ENCODE measurements at places on chromosomes 1 and 21.

DNA sequence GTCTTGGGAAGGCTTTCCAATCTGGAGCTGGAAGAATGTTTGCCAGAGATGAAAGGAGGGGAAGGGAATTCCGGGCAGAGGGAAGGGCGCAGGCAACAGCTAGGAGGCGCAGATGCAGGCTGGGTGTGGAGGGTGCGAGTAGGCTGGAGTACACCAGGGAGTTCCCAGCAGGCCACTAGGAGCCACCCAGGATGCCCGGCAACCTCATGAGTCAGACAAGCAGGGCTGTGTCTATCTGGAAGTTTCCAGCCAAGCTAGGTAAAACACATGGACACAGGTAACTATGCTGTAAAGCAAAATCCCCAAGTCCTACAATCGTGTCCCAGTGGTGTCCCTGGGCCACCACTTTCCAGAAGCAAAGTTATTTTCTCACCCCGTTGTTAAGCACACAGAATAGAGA is 990 bp upstream of the NBL1 start:
- DNase-seq: no peak

GRCh38 chr1:89762779-89763648 is 57.8 kb upstream of the LRRC8D start:
- peak; percentile 82 for DNase-seq

- peak; percentile 88 for DNase-seq
Observed at GRCh38 chr1:201882665-201883132, 6.0 kb upstream of the SHISA4 start.

DNA sequence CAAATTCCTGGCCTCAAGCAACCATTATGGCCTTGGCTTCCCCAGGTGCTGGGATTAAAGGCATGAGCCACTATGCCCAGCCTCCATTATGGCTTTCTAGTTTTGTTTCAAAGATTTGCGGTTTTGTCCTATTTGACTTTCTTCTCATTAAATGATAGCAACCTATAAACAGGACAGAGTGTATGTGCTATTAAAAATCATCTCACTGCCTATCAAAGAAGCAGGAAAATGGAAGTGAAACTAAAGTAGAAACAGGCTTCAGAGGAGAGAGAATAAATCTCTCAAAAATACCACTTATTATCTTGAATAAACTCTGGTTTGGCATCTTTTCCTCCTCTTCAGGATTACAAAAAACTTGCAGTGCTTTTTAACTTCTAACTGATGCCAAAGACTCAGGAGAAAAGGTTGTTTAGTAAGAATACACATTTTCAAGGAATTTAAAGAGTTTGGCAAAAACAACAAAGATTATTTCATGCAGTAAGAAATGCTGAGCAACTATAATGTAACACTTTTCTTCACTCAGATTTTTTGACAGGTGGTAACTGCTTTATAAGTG is 28.7 kb downstream of the ACBD3 start:
- no peak for DNase-seq

- DNase-seq: no peak
Observed at GRCh38 chr1:156499194-156499841, 1.3 kb downstream of the MEF2D start.

GRCh38 chr1:69766431-69767180 is 198.9 kb downstream of the LRRC7 start:
- DNase-seq: no peak

DNA sequence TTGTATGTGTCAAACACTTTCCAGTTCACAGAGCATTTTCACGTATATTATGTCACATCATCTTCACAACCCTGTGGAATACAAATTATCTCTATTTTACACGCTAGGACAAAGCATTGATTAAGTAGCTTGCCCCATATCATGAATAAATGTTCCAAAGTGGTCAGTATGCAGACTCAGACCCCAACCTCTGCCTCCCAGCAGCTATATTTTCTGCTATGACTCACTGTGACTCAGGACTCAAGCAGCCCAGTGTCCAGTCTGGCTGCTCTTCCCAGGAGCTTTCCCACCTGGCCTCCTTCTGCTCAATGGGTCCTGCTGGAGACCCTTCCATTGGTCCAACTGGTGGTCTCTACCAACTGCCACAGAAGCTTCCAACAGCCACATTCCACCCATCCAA is 56.0 kb upstream of the RAP1A start:
- peak; percentile 40 for DNase-seq

DNA sequence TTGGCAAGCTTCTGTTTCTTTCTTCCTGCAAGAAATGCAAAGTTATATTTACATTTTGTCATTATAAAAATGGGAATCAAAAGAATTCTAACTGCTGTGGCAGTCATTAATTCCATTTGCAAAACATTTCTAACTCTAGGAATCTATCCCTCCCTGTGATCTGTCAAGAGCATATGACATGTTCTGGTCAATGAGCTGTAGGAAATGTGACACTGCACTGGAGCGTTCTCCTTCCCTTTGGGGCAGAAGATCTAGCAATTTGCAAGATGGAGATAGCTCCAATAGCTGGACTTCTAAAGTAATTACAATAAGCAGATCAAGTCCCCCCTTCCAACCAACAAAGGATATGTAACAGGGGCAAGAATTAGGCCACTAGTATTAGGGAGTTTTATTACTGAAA is 6.3 kb downstream of the TOMM20 start:
- DNase-seq: no peak

DNA sequence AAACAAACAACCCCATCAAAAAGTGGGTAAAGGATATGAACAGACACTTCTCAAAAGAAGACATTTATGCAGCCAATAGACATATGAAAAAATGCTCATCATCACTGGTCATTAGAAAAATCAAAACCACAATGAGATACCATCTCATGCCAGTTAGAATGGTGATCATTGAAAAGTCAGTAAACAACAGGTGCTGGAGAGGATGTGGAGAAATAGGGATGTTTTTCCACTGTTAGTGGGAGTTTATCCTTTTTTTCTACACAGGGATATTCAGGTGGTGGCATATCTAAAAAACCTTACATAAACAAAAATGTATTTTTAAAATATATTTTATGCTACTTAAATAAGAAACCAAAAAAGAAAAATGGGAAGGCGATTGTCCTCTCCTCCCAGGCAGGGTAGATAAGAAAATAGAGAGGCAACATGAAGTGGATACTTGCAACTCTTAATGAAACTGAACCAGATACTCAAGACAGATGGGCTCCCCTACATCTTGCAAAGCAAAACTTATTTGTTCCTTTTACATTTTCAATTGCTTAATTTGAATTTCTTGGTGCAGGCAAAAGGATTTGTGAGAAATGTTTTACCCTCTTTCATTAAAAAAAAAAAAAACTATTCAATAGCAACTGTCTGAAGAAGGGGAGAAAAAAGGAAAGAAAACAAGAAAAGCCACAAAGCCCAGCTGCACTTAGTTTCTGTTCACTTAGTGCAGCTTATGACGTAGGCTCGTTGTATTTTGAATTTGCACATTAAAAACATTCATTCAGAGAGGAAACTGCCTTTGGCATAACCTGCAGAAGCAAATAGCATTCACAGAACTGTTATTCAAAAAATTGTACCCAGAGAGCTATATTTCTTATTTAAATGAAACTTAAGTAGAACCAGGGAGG is 36.9 kb upstream of the RGS1 start:
- DNase-seq: peak; percentile 47

DNA sequence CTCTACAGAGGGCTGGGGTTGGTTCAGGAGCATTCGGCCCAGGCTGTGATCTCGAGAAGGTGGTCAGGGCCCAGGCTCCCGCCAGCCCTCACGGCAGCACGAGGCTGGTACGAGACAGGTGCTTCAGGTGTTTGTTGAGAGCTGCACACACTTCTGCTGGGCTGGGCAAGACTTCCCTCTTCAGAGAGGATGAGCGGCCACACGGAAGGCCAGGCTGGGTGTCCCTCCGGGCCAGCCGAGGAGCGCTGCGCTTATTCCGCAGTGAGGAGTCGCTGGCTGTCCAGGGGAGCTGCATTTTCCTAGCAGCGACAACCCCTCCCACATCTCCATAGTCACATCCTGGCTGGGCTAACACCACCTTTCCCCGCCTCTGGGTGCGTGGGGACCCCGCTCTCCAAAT is 50.5 kb downstream of the PDE9A start:
- no peak for DNase-seq

DNA sequence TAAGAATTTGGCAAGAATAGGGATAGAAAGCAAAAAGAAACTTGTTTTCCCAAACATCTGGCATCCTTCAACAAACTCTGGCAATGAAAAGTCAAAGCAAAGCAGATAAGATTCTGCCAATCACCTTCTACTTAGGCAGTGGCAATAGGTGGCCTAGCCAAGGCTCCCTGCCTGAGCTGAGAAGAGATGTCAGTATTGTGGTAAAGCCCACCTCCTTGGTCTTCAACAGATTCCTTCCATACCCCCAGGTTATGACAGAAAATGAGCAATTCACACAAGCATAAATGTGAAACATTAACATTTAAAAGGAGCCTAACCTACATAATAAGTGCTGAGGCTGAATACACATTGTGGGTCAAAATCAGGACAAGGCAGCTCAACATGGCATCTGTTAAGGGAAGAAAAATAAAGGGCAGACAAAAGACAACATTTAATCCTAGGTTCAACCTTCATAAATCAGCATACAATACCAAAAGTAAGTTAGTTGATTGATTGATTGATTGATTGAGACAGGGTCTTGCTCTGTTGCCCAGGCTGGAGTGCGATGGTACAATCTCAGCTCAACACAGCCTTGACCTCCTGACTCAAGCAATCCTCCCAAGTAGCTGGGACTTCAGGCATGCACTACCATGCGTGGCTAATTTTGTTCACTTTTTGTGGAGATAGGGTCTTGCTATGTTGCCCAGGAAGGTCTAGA is 123.1 kb downstream of the AKT3 start:
- no peak for DNase-seq

- no peak for DNase-seq
Observed at GRCh38 chr1:18093193-18093592, 14.4 kb upstream of the IGSF21 start.

- peak; percentile 4 for DNase-seq
Observed at GRCh38 chr21:14120091-14120734, 90.5 kb downstream of the LIPI start.

GRCh38 chr1:238950784-238951183 is 435.6 kb upstream of the CHRM3 start:
- DNase-seq: peak; percentile 0

GRCh38 chr1:183675883-183676585 is 22.9 kb upstream of the APOBEC4 start:
- no peak for DNase-seq

DNA sequence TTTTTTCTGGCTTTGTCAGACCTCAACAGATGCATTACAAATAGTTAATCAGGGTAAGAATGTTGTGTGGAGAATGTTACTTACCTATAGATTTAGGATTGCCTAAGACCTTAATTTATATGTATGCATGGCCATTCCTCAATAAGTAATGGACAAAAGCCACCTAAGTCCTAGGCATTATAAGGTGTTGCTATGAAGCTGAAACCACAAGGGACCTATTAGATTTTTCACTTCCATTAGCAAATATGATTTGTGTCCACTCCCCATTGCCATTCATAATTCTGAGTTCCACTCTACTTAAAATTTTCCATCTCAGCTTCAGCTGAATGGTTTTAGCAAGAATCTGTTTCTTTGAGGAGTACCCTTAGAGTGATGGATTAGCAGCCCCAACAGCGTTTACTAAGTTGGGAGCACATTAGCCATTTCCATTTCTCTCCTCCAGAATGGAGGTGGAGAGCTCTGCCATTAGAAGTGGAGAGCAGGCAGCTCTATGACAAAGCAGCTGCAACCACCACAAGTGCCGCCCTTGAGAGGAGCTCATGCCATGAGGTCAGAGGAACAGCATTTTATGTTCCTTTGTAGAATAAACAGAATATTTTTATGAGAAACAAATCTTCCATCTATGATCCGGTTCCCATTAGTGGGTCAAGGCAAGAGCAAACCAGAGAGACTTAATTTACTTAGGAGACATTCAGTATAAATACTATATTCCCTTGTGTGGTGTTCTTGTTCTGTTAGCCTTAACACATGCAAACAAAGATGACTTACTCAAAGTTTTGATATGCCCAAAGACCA is 28.9 kb upstream of the C1orf87 start:
- no peak for DNase-seq

GRCh38 chr1:165497069-165498013 is 46.5 kb upstream of the LRRC52 start:
- peak; percentile 47 for DNase-seq

DNA sequence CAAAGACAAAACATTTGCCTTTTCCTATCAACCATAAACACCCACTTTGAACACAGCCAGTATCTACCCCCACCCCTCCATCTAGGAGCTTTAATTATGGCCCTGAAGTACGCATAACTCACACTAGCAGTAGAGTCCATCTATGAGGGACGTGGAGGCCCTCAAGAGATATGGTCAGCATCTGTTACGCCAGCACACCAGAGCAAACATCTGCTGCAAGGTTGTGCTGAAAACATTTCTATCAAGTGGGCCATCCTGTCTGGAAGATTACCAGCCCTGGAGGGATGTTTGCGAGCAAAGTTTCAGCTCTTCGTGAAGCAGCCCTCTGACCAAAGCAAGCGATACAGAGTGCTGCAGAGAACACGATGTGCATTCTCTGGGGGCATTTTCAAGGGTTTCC is 74.6 kb downstream of the SLC45A1 start:
- DNase-seq: no peak

GRCh38 chr1:241109039-241109438 is 248.0 kb downstream of the RGS7 start:
- no peak for DNase-seq

- peak; percentile 97 for DNase-seq
Observed at GRCh38 chr1:201791779-201792173, 37.2 kb upstream of the IPO9 start.

GRCh38 chr1:238492271-238492670 is 601.5 kb upstream of the ZP4 start:
- no peak for DNase-seq

DNA sequence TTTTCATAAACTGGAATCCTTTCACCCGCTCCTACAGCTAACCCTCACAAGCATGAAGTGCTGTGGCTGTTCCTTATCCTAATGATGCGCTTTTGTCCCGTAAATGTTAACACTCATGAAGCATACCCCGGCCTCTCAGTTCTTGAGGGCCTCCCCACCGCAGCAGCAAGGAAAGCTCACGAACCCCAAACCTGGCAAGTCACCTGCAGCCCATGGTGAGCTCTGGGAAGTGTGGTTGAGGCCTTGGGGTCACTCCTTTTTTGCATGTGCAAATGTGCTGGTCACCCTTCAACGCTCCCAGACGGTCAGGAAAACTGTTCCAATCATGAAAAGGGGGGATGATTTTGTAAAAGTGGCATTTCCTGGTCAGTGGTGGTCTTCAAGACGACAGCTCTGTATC is 124.6 kb downstream of the PRDM2 start:
- no peak for DNase-seq

DNA sequence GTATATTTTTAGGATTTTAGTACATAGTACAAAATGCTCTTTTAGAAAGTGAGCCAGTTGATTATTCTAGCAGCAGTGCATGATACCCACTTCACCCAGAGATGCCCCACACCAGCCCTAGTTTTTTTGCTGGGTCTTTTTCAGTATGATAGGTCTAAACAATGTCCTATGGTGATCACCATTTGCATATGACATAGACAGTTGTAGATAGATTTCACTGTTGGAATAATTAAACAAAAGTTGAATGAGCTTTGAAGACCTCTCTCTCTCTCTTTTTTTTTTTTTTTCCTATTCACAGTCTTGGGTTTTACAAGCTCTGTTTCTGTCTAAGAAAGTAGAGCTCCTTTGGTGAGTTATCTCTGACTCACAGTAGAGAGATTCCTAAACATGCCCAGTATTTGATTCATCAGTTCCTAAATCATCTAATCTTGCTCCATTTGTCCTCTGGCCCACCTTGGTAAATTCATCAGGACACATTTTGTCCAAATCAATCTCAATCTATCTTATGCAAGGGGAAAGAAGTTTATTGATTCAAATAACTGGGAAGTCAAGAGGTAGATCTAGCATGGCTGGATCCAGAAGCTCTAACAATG is 44.7 kb upstream of the VAV3 start:
- peak; percentile 40 for DNase-seq

All from fibroblast of skin of scalp (primary cell).